CD8-positive, alpha-beta T cell (primary cell): ENCODE measurements at places on chromosomes 16 and 17.
A peak's percentile ranks its signal among the peaks of the same experiment; 100 is the strongest.

DNA sequence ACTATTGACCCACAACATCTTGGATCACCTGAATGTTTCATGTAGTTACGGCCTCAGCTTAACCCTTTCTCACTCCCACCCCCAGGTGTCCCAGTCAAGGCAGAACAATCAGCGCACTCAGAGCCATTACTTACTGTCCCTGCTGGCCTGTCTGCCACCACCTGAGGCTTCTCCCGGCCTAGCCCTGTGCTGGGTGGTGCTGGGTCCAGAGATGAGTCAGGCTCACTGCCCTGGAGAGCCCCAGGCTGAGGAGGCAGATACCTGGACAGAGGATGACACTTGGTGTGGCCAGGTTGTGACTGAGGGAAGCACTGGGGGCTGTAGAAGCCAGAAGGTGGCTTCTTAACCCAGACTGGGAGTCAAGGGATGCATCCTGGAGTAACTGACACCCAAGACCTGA, 4.0 kb upstream of the SLC5A2 start:
- DNase-seq, result no peak

GRCh38 chr17:71516149-71516548, 604.7 kb upstream of the SOX9 start:
- DNase-seq, result no peak

- DNase-seq, result no peak
Observed at GRCh38 chr17:34219405-34219804, 35.7 kb upstream of the CCL2 start.

DNA sequence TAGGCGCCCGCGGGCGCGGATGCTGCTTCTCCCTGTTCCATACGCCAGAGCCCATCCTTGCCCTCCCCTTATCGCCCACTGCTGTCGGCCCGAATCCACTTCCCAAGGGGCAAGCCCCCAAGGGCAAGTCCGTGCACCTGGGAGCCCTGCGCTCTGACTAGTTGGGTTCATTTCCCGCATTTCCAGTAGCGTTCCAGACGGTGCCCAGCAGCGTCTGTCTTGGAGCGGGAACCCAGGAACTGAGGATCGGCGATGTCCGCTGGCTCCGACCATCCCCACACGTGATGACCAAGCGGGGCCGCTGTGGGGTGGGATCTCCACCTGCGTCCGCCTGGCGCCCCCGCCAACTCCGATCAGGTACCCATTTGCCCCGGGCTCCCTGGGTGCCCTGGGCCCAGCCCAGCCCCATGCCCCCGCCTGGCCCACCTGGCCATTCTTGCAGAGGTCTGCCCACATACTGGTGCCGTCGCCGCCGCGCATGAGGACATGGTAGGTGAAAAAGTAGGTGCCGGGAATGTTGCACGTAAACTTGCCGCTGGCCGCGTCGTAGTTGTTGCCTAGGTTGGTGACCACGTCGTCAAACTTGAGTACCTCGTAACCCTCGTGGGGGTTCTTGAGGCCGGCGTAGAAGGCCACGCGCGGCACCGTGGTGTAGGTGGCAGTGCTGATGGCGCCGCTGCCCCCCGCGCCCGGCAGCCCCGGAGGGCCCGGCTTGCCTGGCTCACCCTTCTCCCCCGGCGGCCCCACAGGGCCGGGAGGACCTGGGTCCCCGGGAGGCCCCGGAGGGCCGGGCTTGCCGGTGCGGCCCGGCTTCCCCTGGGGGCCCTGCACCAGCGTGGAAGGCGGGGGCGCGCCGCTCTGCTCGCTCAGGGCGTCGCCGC, 837 bp downstream of the C1QL1 start:
- DNase-seq, result no peak

- DNase-seq, result no peak
Observed at GRCh38 chr17:59331929-59332748, 684 bp downstream of the YPEL2 start.

DNA sequence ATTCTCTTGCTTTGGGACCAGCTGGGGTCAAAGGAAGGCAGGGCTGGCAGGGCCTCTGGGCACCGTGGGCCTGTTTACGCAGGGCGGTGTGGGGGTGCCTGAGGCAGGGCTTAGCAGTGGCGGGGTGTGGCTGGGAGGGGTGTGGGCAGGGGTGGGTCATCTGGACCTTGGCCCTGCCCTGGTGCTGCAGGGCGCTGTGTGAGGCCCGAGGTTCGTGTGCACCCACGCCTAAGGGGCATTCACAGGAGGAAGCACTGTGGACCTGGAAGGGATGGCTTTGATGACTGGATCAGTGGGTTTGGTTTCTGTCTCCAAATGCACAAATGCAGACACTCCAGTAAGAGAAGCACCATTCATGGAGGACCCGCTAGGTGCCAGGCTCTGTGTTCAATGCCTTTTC, 37.3 kb downstream of the BCO1 start:
- no peak for DNase-seq

DNA sequence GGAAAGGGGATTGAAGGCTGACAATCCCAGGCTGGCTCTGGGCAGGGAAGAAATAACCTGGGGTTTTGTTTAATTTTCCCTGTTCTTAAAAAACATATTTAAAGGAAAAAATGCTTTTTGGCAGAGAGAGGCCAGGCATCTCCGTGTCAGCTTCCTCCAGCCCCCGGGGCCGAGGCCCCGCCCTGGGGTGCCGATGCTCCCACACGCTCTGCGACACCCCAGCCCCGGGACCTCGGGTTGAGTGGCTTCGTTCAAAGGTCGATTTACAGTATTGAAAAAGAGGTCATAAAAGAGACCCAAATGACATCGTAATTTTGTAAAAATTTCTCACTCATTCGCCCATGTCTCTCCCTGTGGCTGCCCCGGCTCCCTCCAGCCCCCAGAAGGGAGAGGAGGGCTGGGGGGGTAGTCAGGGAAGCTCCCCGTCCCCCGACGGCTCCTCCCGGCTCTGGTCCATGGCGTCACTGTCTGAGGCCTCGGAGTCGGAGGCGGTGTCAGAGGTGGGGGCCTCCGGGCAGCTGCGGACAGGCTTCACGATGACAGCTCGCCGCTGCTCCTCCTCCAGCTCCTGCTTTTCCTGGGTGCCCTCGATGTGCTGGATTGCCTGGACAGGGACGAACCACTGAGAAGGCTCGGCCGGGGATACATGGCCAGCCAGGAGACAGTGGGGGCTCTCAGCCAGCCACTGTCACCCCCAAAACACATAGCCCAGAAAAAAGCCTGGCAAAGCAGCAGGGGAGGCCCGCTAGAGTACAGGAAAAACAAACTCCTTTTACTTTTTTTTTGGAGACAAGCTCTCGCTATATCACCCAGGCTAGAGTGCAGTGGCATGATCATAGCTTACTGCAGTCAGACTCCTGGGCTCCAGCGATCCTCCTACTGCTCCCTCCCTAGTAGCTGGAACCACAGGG, 14.9 kb downstream of the TFAP4 start:
- DNase-seq, result no peak

DNA sequence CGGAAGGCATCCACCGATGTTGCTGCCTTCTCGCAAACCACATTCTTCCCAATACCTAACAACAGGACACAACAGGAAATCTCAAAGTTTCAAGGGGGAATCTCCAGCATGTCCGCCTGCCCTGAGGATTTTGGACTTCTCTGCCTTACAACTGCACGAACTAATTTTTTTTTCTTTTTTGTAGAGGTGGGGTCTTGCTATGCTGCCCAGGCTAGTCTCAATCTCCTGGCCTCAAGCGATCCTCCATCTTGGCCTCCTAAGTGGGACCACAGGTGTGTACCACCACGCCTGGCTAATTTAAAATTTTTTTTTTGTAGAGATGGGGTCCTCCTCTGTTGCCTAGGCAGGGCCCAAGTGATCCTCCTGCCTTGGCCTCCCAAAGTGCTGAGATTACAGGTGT, 9.4 kb downstream of the C16orf86 start:
- no peak for DNase-seq

DNA sequence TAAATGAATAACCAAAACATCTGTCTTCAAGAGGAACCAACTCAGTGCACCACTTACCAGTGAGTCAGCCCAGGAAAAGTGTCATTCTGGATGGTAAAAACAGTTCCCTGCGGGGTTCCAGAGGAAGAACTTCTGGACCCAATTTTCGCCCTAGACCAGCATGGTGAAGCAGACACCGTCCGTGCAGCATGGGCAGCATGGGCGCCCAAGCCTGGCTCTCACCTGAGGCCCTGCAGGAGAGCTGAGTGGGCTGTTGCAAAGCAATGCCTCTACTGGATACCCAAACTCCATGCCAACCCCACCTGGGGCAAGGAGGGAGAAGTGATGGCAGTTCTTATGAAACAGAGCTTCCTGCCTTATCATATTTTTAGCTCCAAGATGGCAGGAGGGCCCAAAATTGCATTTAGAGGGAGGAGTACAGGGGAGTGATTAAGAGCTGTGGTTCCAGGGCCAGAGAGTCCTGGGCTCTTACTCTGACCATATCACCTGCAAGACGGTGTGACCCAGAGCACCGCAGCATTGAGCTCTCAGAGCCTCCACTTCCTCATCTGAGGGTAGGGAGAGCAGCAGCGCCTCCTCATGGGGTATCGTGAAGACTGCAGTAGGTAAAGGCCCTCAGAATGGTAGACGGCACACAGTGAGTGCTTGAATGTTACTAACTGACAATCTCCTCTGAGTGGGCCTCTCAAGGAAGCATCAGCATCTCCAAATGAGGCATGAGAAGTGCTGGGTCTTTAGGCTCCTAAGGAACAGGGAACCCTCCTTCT, 16.6 kb upstream of the INPP5K start:
- DNase-seq, result peak; percentile 9

DNA sequence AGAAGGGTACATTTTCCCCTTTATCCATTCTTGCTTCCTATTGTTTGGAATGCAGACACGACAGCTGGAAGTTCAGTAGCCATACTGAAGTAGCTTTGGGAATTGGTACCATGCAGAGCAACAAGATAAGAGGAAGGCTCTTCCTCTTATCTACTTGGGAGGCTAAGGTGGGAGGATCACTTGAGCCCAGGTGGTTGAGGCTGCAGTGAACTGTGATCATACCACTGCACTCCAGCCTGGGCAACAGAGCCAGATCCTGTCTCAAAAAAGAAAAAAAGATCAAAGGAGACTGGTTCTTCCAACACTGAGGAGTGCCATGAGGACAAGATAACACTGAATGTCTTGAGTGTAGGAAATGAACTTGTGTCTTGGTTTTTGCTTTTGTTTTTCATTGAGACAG, 16.0 kb upstream of the RANGRF start:
- DNase-seq, result no peak

DNA sequence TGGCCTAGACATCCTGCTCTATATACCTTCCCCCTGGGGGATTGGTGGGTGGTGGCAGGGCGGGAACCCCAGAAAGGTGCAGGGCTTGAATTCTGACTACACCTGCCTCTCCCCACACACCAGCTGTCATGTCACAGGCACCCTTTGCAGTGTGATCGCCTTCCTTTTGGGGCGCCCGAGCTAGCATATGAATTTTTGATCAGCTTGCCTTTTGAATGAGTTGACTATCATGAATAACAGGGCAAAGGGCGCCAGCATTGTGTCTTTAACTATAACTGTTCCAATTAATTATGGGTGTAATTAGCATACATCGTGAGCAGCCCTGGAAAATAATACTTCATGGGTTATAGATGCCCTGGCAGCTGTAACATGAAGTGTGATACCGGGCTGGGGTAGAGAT, 72.7 kb downstream of the CYLD start:
- no peak for DNase-seq

- DNase-seq, result peak; percentile 85
Observed at GRCh38 chr16:30382111-30382881, at the start of gene SEPTIN1. Gene SEPTIN1 (minus strand): TSS chr16:30382561. CDS start chr16:30382542, 19 bp downstream.

DNA sequence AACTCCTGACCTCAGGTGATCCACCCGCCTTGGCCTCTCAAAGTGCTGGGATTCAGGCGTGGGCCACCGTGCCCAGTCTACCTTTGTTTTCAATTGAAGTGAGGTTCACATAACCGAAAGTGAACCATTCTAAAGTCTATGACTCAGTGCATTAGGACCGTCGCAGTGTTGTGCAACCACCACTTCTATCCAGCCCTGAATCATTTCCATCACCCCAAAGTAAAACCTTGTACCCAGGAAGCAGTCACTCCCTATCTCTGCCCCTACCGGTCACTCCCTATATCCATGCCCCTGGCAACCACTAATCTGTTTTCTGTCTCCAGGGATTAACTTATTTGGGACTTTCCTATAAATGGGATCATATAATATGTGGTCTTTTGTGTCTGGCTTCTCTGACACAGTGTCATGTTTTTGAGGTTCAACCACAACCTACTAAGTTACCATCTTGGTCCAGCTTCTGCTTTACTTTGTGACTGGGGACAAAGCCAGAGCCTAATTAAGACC, 28.3 kb upstream of the CDC42EP4 start:
- peak; percentile 35 for DNase-seq

DNA sequence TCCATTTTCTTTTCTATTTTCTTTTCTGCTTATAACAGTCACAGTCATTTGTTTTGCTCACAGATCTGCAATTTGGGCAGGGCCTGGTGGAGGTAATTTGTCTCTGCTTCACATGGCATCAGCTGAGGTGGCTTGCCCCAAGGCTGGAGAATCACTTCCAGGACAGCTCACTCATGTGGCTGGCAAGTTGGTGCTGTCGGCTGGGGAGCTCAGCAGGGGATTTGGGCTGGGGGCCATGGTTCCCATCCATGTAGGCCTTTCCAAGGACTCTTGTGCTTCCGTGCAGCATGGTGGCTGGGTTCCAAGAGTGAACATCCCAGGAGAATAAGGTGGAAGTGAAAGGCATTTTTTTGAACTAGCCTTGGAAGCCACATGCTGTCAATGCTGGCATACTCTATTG, 85.7 kb downstream of the MGAT5B start:
- no peak for DNase-seq

DNA sequence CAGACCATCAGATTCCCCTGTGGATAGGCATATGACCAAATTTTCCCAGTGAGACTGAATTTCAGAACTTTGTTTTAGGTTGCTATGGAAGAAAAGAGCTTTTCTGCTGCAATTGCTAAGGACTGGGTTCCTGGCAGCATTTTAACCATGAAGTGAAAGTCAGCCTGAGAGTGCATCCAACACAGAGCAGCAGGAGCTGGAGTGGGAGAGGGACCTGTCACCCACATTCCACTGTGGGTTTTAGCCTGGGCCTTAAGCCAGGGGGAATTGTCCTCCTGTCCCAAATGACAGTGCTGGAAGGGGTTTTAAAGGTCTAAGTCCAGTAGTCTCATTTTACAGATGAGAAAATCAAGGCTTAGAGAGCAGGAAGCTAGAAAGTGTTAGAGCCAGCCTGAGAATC, 203.5 kb upstream of the N4BP1 start:
- DNase-seq, result no peak

DNA sequence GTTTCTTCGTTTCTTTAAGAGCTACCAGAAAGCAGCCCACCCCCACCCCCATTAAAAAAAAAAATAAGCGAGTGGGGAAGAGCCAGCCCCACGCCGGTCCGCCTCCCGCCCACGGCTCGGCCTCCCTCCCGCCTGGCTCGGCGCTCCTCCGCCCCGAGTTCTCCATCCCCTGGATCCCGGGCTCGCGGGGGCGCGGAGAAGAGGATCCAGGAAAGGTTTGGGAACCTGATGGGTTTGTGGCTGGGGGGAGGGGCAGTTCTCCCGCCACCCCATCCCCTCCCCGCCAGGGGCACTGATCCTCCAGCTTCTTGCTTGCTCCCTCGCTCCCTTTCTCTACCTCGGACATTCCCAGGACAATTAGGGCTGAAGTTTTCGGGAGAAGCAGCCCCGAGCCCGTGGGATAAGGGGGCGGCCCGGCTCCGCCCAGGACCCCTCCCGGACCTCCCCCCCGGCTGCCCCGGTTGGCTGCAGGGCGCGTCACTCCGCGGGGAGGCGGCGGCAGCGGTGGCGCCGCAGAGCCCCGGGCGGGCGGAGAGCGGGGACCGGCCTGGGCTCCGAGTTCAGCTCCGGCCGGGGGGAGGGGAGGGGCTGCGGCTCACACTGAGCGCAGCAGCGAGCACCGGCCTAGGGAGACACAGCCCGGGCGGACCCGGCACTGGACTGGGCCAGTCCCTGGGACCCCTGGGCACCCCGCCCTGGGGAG, 1.0 kb upstream of the SALL1 start:
- no peak for DNase-seq
